ENCODE measurements at places on chromosomes 6 and 20. TPM values are rescaled to one million over a fixed set of nuclear protein-coding genes. Genes with fewer than 3 reads are reported as not detected.

DNA sequence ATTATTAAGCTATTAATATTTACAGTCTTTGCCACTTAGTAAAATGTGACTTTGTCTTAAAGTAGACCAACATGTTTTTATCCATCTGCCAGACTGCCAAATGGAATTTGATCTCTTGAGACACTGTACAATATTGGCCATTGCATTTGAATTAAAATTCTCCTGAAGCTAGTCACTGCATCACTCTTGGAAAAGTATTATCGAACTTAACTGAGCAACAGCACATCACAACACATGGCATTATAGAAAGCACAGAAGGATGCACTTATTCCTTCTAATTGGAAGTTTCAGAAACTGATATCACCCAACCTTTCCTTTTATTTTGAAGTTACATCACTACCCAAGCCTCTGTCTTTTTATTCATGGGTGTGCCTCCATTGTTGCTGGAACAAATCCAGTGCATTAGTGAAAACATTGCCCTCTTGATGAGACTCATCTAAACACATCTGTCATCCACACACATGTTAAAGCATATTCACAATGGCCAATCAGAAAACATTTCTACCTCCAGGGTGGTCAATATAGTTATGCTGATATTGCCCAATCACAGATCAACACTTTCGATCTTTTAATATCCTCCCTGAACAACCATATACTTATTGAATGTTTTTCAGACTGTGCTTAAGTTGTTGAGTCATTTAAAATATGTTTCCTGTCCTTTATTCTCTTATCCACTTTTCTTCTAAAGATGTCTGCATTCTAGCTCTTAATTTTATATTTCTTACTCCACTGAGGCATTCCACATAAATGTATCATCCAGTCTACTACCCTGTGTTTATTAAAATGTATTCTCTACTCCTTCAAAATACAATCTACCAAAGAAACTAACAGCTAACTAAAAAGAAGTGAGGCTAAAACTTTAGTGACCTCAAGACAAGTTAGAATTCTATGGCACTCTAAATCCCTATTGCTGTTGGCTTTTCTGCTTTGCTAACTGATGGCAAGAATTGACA is 535.0 kb downstream of the RFPL4B start:
- no peak for DNase-seq
- H3K36me3 ChIP-seq, result no peaks in the 10 kb centered on the region
- no peak overlapping the region for H3K4me3 ChIP-seq
- no peaks in the 10 kb centered on the region for H3K4me1 ChIP-seq

GRCh38 chr20:17816804-17817587 is 117.2 kb downstream of the BANF2 start:
- no peaks in the 10 kb centered on the region for H3K4me1 ChIP-seq
- no peaks in the 10 kb centered on the region for H3K27me3 ChIP-seq
- no peak overlapping the region for H3K4me3 ChIP-seq
- no peak overlapping the region for H3K27ac ChIP-seq
- no peak for DNase-seq

- H3K27me3 ChIP-seq, result no peaks in the 10 kb centered on the region
- H3K4me1 ChIP-seq, result no peaks in the 10 kb centered on the region
- no peak overlapping the region for H3K4me3 ChIP-seq
- no peak for DNase-seq
Observed at GRCh38 chr6:155212616-155213380, 51.0 kb upstream of the CLDN20 start.

DNA sequence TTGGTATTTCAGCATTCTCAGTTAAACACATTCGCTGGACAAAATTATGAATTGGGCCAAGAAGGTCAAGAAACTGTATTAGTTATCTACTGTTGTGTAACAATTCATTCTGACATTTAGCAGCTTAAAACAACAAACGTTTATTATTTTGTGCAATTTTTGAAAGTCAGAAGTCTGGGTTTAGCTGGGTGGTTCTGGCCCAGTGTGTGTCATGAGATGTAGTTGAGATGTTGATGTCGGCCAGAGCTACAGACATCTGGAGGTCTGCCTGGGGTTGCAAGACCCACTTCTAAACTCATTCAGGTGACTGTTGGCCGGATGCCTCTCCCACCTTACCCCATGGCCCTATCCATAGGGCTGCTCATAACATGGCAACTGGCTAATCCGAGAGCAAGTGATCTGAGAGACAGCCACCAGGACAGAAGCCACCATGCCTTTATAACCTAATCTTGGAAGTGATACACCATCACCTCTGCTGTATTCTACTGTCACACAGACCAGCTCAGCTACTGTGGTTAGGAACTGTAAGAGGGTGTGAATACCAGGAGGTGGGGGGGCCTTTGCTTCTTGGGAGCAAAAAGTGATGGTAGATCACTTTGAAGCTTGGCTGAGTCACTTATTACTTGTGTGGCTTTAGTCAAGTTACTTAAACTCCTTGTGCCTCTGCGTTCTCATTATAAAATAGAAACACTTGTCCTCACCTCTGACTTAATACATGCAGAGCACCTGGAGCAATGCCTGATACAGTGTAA is 217.0 kb upstream of the MYLIP start:
- no peaks in the 10 kb centered on the region for H3K27me3 ChIP-seq
- no peaks in the 10 kb centered on the region for H3K4me1 ChIP-seq
- no peak overlapping the region for H3K4me3 ChIP-seq
- DNase-seq, result no peak

- H3K36me3 ChIP-seq, result no peaks in the 10 kb centered on the region
- H3K4me1 ChIP-seq, result peaks cover 17% of the 10 kb centered on the region
- no peaks in the 10 kb centered on the region for H3K27me3 ChIP-seq
- DNase-seq, result no peak
Observed at GRCh38 chr6:75600768-75601167, 912 bp upstream of the SENP6 start.

GRCh38 chr20:4136078-4136966 is 121.0 kb upstream of the RNF24 start:
- H3K4me1 ChIP-seq, result no peaks in the 10 kb centered on the region
- H3K27me3 ChIP-seq, result no peaks in the 10 kb centered on the region
- DNase-seq, result no peak
- no peak overlapping the region for H3K27ac ChIP-seq

GRCh38 chr6:150466196-150466595 is 97.4 kb downstream of the IYD start:
- H3K4me3 ChIP-seq, result no peak overlapping the region
- H3K4me1 ChIP-seq, result no peaks in the 10 kb centered on the region
- peaks cover 1% of the 10 kb centered on the region for H3K27me3 ChIP-seq

- H3K4me3 ChIP-seq, result no peak overlapping the region
- no peaks in the 10 kb centered on the region for H3K27me3 ChIP-seq
- no peak overlapping the region for H3K27ac ChIP-seq
- H3K4me1 ChIP-seq, result no peaks in the 10 kb centered on the region
Observed at GRCh38 chr6:19322691-19323485, 514.3 kb upstream of the ID4 start.

DNA sequence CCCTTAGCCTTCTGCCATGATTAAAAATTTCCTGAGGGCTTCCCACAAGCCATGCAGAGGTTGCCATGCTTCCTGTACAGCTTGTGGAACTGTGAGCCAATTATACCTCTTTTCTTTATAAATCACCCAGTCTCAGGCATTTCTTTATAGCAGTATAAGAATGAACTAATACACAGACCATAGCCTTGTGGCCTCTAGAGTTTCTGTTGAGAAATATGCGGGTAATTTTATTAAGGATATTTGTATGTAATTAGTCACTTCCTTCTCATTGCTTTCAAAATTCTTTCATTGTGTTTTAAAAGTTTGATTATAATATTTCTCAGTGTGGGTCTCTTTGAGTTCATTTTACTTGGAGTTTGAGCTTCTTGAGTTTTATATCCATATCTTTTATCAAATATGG is 484.9 kb downstream of the COL12A1 start:
- no peak overlapping the region for H3K27ac ChIP-seq
- H3K4me1 ChIP-seq, result no peaks in the 10 kb centered on the region
- no peaks in the 10 kb centered on the region for H3K27me3 ChIP-seq
- no peak for DNase-seq

PLEKHG1 gene
- total RNA-seq, result 4.2 TPM

ADAM33 gene
- total RNA-seq, result 8.9 TPM

MDC1 gene
- total RNA-seq, result 17.9 TPM

LY6G6D gene
- not detected for total RNA-seq

VNN1 gene
- total RNA-seq, result 0.25 TPM

CLDN20 gene
- total RNA-seq, result not detected

All from psoas muscle (tissue), 8 donors.